ENCODE measurements at places on chromosomes 6 and 20.

- DNase-seq: no peak
Measured at GRCh38 chr6:170255426-170256125, 35.3 kb downstream of the DLL1 start.

GRCh38 chr6:20778459-20778858 lies 244.2 kb downstream of the CDKAL1 start:
- no peak for DNase-seq

DNA sequence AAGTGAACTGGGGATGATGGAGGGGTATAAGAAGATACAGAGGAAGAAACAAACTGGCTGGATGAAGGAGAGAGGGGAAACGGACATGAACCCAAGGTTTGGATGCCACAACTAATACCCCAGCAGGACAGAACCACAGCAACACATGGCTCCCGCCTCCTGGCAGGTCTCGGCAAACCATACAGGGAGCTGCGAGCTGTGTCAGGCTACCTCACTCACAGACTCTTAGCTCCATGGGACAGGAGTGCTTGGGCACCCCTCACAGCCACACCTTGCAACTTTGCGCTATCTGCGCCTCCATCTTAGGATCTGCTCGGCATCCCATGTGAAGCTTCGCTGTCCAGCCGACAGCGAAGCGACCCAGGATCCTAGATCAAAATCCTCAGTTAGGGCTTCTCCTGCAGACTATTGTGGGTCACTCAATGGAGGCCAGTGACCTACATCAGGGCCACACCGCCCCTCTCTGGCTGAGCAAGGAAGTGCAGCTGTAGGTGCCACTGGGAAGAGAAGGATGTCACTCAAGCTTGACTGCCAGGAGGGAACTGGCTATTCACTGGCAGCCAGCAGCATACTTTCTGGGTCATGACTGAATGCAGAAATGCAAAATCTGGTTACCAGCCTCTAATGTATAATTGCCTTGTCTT lies 174.4 kb upstream of the RIN2 start:
- no peak for DNase-seq

- no peak for DNase-seq
Measured at GRCh38 chr20:878511-879307, 37.4 kb downstream of the ANGPT4 start.

All from activated CD4-positive, alpha-beta T cell treated with anti-CD3 and anti-CD28 coated beads, Interleukin-2, amount 50 U/mL, for 4 hours (primary cell).